ENCODE measurements at places on chromosomes 12 and 14.

DNA sequence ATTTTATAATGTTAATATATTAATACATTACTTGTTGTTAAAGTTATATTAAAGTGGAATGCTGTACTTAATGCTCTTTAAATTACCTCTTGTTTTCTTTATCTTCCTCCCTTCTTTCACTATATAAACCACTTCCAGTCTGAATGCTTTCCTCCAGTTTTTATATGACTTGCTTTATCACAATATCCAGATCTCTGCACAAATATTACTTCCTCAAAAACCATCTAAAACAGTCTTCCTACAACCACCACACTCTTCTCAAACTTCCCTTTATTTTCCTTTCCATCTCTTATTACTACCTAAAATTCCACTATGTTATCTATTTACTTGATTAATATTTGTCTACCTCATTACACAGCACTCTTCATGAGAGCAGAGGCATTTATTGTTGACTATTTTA, 956.6 kb downstream of the LRFN5 start:
- no peak for DNase-seq

DNA sequence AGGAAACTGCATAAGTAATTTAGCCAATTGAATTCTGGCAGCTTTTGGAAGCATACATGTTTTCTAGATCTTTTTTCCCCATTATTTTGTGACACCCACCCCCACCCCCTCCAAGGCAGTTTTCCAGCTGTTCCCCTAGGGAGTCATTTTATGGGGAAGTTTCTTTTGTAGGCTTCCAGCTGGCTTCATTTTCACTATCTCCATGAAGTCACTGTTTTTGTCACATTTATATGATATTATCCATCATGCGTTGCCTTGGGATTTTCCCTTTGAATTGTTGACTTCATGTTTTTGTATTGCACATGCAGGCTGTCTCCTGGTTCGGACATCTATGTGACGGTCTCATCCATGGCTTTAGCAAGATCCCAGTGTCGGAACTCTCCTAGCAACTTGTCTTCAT, 233.6 kb upstream of the RGS6 start:
- no peak for DNase-seq

DNA sequence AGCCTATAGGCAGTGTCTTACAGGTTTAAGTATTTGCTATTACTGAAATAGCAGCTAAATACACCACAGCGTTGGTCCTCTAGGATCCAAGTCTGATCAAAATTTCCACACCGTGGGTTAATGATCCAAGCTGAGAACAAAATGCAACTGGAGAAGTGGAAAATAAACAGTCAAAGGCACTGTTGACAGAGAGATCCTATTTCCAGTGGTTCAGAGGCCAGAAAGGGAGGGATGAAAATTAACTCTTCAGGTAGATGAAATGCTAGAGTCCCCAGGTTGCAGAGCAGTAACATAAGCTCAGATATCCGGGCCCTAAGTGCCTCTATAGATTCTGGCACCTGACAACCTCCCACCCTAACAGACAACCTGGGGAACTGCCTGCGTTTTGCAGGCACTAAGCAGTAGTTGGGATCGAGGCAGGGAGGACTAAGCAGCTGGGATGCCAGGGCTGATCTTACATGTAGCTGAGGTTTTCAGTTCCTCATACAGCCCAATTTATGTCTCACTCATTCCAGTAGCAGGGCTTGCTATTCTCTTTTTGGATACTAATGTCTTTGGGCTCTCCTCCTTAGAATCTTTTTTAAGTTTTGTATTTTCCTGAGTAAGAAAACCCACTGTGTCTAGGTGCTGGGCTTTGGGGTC, 42.7 kb upstream of the CRACR2A start:
- DNase-seq: no peak

GRCh38 chr12:21631367-21631766, 26.3 kb downstream of the LDHB start:
- no peak for DNase-seq

GRCh38 chr14:51079085-51079484, 15.8 kb downstream of the TRIM9 start:
- no peak for DNase-seq

DNA sequence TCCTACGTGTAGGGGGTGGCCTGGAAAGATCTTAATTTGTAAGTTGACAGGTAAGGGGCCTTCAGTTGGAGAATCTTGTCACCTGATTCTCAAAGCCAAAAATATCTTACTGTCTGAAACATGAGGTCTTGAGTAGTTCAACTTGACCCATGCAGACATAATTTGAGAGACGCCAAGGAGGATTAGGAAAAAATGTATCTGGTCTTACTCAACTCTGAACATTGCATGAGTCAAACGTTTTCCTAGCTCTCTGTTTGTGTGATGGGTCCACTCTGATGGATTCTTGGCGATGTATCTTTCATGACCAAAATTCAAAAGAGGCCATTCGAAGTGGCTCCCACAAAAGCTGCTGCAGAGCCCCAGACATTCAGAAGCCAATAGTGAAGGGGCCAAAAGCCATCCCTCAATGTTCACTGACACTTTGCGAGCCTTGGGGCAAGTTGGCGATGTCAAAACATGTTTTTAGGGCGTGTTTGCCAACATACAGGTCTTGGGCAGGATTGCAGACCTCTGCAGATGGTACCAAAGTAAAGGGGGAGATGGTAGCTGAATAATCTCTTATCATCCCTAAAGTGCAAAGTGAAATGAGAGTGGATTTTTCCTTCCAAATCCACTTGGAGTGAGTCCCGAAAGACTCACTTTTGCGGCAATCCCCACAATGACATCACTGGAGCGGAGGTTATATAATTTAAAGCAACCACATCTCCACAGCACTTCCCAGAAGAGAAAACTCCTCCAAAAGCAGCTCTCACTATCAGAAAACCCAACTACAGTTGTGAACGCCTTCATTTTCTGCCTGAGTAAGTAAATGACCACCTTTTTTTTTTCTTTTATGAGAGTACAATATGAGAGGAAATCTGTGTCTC, at the start of gene BDKRB1:
TSS of gene BDKRB1 (plus strand) at position 710 of the 866 bp plus-strand sequence. CDS start 7,473 bp downstream, outside the sequence.
- DNase-seq: no peak

- no peak for DNase-seq
These were observed 481 bp downstream of the MAX start for GRCh38 chr14:65101631-65102440.

DNA sequence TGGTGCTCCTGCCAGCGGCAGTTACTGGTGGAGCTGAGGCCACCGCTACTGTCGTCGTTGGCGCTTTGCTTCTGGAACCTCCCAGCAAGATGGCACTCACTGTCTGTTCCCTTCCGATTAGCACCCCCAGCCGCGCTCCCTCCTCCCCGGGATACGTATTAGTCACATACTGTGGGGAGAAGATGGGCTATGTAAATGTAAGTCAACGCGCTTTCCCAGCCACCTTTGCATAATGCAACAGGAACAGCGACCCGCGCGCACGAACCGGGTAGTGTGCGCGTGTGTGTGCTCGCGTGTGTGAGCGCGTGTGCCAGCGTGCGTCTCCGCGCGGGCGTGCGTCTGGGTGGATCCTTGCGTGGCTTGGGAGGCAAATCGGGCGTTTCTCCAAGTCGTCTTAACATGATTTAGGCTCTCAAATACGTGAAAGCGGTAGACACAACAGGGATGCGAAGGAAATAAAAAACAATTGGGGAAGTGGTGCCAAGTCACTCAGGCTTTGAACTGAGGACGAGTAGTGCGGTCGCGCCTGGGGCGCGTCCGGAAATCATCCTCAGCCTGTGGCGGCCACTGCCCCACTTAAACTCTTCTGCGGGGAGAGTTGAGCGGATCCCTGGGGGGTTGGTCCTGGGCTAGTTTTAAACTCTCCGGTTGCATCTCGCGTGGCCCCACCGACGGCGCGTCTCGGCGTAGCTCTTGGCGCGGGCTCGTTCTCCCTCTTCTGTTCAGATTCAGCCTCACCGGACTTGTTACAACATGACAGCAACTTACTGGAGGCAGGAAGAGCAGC, 1.8 kb downstream of the FLRT2 start:
- DNase-seq: peak; percentile 76

DNA sequence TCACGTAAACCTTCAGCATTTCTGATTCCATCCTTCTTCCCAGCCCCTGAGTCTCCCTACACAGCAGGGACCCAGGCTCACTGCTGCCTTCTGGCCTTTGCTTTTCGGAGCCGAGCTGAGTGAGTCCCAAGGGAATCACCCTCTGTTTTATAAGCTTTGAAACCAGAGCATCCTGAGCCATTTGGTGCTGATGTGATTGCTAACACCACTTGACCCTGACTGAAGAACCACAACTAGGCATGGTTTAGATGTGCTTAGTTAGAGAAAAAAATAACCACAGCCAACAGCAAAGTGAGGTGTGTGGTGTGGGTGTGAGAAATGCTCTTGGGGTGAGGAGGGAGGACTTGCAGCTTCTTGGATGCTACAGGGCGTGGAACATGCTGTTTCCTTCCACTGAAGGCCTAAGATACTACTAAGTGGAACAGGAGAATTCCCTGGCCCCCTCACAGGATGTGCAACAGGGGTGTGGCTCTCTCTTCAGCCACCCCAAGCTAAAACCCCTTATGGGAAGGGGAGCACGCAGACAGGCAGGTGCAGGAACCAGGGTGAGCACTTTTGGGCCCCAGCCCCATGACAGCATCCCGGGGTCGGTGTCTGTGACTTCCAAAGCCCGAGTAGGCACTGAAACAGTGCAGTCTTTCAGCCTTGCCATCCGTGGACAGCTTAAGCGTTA, at the start of gene TC2N:
TSS of gene TC2N (minus strand) at position 221 of the 673 bp plus-strand sequence. CDS start 53,767 bp downstream, outside the sequence.
- DNase-seq: no peak

GRCh38 chr14:51780006-51780692, 80.3 kb upstream of the GNG2 start:
- no peak for DNase-seq
